HT-29 (cell line): ENCODE measurements at places on chromosomes 5 and 9.

DNA sequence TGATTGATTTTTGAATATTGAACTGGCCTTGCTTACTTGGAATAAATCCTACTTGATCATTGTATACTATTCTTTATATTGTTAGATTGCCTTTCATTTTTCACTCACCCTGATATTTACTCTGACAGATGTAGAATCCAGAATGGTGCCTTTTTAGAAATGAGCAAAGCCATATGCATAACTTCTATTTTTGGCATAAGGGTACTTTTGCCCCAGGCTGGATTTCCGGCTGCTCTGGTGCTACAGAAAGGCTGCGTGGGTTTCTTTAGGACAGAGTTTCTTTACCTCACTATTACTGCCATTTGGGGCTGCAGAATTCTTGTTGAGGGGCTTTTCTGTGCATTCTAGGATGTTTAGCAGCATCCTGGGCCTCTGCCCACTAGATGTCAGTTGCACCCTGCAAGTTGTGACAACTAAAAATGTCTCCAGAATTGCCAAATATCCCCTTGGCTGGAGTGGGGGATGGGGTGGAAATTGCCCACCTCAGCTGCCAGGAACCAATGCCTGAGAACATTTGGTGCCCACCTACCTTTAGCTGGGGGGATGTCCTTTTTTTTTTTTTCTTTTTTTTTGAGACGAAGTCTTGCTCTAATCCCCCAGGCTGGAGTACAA, 50.1 kb downstream of the SLC36A1 start:
- DNase-seq: no peak

GRCh38 chr5:1523793-1524480, at the start of gene LPCAT1:
Gene LPCAT1, minus strand, starts transcription at chr5:1523960. Its CDS starts 116 bp downstream, at chr5:1523844.
- peak; percentile 83 for DNase-seq

DNA sequence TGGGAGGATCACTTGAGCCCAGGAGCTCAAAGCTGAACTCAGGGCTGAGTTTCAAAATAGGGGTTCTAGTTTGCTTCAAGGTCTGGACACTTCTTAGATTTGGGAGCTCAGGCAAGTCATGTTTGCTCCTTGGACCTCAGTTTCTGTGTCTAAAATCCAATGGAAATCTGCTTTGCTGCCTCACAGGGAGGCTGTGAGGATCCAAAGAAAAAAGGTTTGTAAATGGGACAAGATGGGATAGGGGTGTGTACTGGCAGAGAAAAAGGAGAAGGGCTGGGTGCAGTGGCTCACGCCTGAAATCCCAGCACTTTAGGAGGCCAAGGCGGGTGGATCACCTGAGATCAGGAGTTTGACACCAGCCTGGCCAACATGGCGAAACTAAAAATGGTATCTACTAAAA, 39.6 kb upstream of the SH3PXD2B start:
- DNase-seq: no peak

DNA sequence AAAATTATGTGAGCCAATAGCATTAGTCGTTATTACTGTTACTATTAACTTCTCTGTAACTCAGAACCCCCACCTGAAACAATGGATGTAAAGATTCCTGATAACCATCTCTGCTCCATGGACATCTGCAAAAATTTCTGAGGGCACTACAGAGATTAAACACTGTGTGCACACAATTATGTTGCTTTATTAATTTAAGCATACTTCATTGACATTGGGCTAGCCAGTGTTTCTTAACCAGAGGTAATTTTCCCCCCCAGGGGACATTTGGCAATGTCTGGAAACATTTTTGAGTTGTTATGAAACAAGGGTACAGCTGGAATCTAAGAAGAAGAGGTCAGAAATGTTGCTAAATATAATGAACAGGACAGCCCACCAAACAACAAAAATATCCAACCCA, 19.3 kb downstream of the SLIT3 start:
- no peak for DNase-seq

DNA sequence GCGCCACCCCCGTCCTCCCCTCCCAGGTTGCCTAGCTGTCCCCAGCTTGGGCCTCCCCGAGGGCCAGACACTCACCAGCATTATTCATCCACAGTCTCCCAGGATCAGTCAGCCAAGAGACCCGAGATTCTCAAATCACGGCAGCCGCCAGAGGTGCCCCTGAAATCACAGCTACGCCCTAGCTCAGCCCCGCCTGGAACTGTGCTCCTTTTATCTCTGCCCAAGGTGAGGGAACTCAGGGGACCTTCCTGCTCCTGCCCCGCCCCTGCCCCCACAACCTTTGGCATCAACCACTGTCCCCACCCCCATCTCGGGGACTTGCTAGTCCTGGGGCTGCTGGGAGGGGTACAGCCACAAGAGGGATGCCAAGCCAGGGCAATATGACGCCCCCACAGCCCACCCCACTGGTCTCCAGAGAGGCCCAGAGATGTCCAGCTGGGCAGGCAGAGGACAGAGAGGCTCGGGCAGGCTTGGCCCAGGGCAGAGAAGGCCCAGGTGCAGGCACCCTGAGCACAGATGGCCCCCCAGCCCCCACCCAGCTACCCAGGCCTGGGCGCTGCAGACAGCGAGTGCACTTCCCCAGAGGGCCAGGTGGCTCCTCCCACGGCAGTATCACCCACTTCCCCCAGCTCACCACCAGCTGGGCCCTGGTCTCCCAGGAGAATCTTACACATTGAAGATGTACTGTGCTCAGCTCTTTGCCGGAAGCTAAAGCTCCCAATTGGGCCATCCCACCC, at the start of gene FUT7:
TSS of gene FUT7 (minus strand) at position 185 of the 737 bp plus-strand sequence. CDS start at position 88, 97 bp downstream.
- DNase-seq: no peak

DNA sequence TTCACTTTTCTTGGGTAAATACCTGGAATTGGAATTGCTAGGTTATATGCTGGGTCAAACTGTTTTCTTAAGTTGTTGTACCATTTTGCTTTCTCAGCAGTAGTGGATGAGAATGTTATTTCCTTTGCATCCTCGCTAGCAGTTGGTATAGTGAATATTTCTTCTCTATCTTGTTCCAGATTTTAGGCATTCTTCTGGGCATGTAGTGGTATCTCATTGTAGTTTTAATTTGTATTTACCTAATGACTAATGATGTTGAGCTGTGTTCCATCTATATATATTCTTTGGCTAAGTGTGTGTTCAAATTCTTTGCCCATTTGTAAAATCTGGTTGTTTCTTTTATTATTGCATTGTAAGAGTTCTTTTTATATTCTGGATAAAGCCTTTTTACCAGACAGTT, 333.3 kb downstream of the MAT2B start:
- DNase-seq: no peak

- no peak for DNase-seq
These were observed 58.1 kb downstream of the DMRT1 start for GRCh38 chr9:899440-900184.

DNA sequence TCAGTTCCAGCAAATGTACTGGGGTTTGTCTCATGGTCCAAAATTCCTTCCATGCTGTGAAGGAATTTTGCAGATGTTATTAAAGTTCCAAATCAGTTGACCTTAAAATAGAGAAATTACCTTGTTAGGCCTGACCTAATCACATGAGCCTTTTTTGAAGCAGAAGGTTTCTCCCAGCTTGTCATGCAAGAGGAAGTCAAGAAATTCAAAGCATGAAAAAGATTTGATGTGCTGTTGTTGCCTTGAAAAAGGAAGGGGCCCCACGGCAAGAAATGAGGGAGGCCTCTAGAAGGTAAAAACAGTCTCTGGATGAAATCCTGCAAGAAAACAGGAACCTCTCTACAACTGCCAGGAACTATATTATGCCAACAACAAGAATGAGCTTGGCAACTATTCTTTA, 24.2 kb upstream of the HAPLN1 start:
- no peak for DNase-seq

DNA sequence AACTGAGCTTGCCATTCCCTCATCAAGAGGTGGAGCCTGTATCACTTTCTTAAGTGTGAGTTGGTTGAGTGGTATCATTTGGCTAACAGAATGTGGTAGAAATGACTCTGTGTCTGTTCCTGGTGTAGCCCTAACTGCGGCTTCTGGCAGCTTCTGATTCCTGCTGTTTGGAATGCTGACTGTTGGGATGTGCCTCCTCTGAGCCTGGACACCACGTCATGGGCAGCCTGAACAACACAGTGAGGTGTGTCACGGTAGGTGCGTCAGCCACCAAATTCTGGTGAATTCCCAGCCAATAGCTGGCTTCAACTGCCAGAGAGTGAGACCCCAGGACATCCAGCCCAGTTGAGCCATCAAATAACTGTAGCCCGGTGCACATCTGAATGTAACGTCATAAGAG, 6.1 kb upstream of the C9orf152 start:
- no peak for DNase-seq

GRCh38 chr5:107468276-107468675, 202.5 kb downstream of the EFNA5 start:
- DNase-seq: peak; percentile 39
